ENCODE measurements at places on chromosomes 11 and 22.
A peak's percentile ranks its signal among the peaks of the same experiment; 100 is the strongest.

DNA sequence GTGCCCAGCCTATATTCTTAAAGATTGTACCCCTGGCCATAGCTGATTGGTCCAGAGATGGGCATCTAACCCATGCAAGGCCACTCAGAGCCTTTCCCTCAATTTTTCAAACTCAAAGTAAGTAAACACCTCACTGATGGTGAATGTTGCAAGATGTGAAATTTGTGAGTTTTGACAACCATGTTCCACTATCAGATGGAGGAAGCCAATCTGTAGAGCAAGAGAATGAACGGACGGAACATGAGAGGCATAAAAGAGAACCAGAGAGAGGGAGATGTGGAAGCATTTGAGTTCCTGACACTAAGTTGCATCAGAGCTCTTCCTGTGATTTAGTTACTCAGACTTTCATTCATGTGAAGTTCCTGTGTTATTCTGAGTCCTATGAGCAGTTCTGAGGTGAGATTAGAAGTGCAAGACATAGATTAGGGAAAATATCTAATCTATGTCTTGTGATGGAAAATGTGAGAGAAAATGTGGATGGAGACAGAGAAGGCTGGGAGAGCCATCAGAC, 73.3 kb downstream of the PRSS23 start:
- no peak for DNase-seq

- no peak for DNase-seq
These were observed 1450.5 kb downstream of the BRD1 start for GRCh38 chr22:48376936-48377712.

DNA sequence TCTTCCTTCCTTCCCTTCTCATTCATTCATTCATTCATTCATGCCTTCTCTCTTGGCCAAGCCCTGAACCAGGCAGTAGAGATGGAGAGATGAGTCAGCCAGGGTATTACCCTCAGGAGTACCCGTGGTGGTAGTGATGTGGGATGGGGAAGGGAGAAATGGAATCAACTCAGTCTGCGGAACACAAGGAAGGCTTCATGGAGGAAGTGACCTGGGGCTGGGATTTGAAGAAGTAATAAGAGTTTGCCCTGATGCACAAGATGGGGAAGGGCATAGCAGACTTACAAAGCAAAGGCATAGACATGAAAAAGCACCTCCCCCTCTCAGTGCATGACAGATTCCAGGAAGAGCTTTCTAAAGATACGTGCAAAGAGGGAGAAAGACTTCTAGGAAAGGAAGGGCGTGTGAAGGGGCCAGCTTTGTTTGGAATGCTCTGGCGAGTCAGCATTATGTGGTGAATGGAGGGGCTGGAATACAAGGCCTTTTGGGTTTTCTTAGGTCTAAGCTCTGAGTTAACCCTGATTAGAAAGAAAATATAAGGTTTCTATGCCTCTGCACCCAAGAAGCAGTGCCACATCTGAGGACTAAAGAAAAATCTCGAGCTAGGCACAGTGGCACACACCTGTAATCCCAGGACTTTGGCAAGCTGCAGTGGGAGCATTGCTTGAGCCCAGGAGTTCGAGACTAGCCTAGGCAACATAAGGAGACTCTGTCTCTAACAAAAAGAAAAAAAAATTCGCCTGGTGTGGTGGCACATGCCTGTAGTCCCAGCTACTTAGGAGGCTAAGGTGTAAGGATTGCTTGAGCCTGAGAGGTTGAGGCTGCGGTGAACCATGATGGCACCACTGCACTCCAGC, 36.4 kb upstream of the ACER3 start:
- DNase-seq: no peak

GRCh38 chr11:3095712-3096361, 38.6 kb upstream of the CARS1 start:
- peak; percentile 19 for DNase-seq

GRCh38 chr22:37428649-37429586, 1.6 kb upstream of the ELFN2 start:
- peak; percentile 72 for DNase-seq

DNA sequence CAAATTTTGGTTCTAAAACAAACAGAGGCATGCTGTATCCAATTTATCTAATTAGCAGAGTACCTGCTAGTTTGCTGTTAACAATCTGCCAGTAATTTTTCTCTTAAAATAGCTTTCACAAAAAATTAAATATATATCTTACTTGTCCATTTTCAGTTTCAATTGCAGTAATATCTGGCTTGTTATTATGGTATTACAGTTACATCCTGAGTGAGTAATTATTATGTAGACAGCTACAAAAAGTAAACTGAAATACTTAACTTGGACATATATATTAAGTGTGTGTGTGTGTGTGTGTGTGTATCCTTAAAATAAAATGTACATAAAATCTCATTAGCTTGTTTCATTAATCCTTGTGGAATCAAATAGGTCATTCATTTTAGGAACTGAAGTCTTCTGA, 148.7 kb downstream of the LUZP2 start:
- DNase-seq: no peak

DNA sequence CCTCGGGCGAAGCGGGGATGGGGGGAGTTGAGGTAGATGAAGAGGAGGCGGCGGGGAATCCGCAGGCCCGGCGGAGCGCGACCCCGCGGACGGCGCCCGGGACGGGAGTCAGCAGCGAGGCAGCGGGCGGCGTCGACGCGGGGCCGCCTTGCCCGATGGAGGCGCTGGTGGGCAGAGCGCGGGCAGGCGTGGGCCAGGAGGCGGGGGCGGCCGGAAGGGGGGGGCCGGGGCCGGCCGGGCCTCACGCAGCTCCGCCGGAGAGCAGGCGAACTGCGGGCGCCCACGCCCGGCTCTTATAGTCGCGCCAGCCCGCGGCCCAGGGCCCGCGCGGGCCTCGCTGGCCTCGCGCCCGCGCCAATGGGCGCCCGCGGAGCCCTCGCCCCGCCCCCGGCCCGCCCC, at the start of gene IGF2:
Gene IGF2 (minus strand): TSS at position 267 of the 399 bp plus-strand sequence. CDS start 3,866 bp downstream, outside the sequence.
- DNase-seq: no peak

- no peak for DNase-seq
These were observed 53.3 kb downstream of the AMOTL1 start for GRCh38 chr11:94821439-94821838.

DNA sequence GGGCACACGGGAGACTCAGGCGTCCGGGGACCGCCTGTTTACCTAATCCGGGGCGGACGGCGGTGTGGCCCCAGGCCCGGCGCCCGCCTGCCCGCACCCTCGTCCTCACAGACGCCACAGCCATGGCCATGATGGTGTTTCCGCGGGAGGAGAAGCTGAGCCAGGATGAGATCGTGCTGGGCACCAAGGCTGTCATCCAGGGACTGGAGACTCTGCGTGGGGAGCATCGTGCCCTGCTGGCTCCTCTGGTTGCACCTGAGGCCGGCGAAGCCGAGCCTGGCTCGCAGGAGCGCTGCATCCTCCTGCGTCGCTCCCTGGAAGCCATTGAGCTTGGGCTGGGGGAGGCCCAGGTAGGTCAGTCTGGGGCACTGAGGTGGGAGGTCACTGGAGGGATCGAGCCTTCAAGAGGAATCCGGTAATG, 10.0 kb upstream of the RAB1B start:
- DNase-seq: no peak

DNA sequence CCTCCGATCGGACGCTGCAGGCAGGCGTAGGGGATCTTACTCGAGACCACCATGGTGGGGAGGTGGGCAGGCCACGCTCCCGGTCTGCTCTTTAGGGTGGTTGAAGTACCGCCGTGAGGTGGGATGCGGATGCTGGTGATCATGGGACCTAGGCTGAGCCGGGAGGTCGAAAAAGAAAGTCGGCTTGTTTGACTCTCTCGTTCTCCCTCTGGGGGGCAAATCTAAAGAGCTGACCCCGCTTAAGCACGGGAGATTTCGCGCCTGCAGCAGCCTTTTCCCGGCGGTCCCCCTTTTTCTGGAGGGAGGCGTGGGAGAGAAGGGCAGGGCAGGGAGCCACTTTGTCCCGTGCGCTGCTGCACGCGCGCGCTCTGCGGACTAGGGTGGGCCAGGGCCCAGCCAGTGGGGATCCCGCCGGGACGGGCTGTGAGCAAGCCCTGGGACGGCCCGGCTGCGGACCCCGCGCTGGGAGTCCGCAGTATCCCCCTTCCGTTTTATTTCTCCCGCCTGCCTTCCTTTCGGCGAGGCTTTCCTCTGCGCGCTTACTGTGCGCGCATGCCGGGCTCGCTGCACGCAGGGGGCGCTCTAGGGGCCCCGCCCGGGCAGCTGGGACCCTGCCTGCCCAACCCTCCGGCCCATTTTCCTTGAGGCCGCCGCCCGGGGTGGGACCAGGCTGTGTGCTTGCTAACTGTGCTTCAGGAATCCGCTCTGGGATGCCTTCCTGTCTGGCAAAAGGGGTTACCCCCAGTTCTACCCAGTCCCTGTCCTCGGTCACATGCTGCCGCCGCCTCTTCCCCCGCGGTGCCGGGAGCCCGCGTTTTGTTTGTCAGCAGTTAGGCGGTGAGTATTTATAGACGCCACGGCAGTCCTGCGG, 81.0 kb downstream of the PRR5L start:
- DNase-seq: peak; percentile 59

GRCh38 chr22:50014655-50015401, 2.3 kb upstream of the IL17REL start:
- DNase-seq: no peak

GRCh38 chr22:28669387-28669786, 10.3 kb downstream of the TTC28 start:
- no peak for DNase-seq
